Activated CD4-positive, CD25-positive, alpha-beta regulatory T cell treated with anti-CD3 and anti-CD28 coated beads, Interleukin-2, amount 50 U/mL, for 24 hours (primary cell): ENCODE measurements at places on chromosomes 13 and 19.

GRCh38 chr19:46975925-46976782 is 43.5 kb upstream of the NPAS1 start:
- no peak for ATAC-seq

DNA sequence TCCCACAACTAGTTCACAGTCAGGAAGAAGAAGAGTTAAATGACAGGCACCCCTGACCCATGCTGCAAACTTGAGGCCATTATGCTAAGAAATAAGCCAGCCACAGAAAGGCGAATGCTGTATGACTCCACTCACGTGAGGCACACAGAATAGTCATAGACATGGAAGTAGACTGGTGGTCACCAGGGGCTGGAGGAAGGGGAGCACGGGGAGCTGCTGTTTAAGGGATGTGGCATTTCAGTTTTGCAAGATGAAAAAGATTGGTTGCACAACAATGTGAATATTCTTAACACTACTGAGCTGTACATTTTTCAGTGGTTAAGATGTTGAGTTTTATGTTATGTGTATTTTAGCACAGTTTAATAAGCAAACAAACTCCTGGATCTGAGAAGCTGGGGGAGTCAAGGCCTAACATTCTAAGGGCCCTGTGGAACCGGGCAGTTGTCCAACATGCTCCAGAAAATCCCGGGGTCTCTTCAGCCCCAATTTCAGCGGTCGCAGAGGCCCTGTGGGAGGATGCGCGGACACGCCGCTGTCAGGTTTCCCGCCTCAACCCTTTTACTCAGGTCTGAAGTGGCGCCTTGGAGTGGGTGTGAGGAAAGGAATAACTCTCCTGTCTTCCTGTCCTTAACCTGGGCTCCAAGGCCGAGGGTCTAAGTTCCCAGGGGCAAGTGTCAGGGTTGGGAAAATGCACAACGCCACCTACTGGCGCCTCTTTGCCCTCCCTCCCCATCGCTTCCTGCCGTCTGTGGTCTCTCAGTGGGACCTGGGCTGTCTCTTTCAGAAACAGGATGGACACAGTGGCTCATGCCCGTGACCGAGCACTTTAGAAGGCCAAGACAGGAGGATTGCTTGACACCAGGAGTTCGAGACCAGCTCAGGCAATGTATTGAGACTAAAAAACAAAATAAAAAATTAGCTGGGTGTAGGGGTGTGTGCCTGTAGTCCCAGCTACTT is 4.4 kb upstream of the TMEM272 start:
- peak; percentile 46 for ATAC-seq

GRCh38 chr19:49831592-49831991 is 13.5 kb downstream of the MED25 start:
- ATAC-seq: no peak

- ATAC-seq: no peak
Observed at GRCh38 chr13:24742977-24743376, 21.0 kb upstream of the RNF17 start.

GRCh38 chr19:39588066-39588465 is 14.3 kb upstream of the LGALS13 start:
- ATAC-seq: no peak

GRCh38 chr19:1277061-1277460 is 1.7 kb downstream of the FAM174C start:
- ATAC-seq: no peak

DNA sequence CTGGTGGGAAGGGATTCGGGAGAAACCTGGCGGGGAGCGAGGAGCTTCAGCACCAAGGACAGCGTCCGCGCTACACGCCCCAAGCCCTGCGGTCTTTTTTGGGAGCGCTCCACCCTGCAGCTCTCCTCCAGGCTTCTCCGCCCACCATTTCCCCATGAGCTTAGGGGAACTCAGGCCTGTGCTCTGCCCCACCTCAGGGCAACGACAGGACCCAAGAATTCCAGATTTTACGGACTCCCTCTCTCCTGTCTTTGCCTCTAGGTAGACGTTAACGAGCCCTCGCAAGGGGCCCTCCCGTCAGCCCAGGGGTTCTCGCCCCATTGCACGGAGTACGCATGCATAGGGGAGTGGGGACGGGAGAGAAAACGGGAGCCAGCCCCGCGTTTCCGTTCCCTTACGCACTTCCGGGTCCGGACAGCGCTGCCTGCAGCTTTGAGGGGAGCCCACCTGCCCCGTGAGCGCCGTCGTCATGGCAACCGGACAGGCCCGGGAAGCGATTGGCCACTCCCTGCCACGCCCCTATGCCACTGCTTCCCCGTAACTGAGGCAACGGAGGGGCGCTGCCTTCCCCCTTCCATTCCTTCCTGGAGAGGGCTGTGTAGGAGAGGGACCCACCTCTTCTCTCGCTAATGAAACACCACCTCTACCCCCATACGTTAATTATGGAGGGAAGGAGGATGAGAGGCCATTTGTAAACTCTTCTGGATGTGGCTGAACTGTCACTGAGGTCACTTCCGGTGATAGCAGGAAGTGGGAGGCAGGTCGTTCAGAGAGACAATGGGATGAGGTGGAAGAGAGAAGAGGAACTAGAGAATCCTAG is 20.8 kb downstream of the NOVA2 start:
- peak; percentile 28 for ATAC-seq

DNA sequence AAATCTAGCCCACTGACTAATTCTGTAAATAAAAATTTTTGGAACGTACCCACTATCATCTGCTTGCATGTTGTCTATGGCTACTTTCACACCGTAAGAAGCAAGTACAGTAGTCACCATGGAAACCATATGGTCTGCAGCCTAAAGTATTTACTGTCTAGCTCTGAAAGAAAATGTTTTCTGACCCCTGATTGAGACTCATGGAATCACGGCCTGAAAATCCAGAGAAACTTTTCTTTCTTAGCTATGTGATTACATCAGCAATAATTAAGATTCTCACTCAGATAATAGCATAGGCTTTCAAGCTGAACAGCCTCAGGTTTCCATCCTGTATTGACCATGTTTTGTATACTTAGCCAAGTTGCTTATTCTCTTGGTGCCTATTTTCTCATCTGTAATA is 264.6 kb downstream of the NHLRC3 start:
- ATAC-seq: no peak

DNA sequence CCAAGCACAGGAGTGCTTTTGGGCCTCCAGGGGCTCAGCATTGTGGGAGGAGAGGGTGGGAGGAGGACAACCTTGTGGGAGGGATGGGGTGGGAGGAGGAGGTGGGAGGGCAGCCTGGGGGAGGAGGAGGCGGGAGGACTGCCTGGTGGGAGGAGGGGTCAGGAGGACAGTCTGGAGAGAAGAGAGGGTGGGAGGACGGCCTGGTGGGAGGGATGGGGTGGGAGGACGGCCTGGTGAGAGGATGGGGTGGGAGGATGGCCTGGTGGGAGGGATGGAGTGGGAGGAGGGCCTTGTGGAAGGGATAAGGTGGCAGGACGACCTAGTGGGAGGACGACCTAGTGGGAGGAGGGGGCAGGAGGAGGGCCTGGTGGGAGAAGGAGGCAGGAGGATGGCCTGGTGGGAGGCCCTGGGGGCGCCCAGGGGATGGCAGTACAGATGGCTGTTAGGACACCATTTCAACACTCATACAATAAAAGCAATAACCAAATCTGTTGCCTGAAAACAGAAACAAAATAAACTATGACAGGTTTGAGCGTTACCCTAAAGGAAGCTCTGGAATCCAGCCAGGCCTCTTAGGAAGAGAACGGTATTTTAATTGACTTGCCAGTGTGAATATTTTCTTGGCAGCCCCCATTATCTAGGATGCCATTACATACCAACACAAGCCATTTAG is 63.7 kb downstream of the CRYL1 start:
- no peak for ATAC-seq

DNA sequence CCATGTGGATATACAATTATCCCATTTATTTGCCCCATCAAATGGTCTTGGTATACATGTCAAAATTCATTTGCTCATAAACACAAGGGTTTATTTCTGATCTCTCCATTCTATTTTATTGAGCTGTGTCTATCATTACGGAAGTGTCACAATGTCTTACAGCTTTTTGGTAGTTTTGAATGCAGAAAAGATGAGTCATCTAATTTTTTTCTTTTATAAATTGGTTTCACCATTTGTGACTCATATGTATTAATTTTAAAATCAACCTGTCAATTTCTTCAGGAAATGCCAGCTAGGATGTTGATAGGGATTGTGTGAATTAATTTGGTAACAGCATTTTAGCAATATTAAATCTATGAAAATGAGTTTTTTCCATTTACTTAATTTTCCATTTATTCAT is 2549.4 kb downstream of the PCDH9 start:
- no peak for ATAC-seq

DNA sequence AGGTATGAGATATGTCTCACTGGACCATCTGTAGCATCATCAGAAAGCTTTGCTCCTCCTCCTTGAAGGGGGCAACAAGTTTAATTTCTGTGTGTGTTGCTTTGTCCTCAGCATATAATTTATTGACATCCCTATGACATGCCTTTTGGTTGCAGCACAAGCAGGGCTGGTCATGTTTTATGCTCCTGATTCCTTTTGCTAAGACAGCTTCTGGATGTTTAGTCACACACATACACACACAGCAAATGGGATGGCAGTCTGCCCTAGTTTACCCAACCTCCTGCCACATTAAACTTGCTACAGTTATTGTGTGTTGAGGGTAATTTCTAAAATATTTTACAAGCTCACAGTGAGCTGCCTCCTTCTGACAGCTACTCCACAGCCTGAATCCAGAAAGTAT is 217.9 kb upstream of the RXFP2 start:
- no peak for ATAC-seq

DNA sequence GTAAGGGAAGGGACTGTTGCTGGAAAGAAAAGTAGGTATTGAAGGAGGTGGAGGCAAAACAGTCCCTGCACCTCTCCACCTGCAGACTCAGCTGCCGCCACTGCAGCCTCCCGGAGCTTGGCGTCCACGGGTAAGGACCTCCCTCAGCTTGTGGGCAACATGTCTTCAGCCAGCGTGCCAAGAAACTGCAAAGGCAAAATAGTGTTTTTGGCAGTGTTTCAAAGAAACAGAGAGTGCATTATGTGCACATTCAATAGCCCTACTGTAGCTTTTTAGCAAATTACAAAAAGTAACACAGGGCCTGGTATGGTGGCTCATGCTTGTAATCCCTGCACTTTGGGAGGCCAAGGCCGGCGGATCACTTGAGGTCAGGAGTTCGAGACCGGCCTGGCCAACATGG is 57.4 kb downstream of the ATP11A start:
- no peak for ATAC-seq

DNA sequence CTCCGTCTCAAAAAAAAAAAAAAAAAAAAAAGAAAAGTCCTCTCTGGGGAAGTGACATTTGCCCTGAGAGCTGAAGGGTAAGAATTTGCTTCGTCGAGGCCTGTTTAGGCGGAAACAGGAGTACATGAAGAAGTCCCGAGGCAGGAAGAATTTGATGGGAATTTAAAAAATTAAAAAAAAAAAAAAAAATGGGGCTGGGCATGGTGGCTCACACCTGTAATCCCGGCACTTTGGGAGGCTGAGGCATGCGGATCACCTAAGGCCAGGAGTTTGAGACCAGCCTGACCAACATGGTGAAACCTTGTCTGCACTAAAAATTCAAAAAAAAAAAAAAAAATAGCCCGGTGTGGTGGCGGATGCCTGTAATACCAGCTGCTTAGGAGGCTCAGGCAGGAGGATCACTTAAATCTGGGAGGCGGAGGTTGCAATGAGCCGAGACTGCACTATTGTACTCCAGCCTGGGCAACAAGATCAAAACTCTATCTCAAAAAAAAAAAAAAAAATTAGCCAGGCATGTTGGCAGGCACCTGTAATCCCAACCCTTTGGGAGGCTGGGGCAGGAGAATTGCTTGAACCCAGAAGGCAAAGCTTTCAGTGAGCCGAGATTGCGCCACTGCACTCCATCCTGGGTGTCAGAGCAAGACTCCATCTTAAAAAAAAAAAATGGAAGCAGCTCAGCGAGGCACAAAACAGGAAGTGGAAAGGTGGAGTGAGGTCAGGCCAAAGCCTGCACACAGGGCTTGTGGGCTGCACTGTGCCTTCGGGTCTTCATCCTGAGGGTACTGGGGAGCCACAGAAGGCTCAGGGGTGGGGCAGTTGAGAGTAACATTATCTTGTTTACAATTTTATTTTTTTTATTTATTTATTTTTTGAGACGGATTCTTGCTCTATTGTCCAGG is 4.9 kb downstream of the BAX start:
- ATAC-seq: no peak
